ENCODE measurements at places on chromosomes 11 and 22.
A peak's percentile ranks its signal among the peaks of the same experiment; 100 is the strongest.

- DNase-seq, result no peak
Measured at GRCh38 chr11:132114185-132114584, 743.8 kb downstream of the NTM start.

DNA sequence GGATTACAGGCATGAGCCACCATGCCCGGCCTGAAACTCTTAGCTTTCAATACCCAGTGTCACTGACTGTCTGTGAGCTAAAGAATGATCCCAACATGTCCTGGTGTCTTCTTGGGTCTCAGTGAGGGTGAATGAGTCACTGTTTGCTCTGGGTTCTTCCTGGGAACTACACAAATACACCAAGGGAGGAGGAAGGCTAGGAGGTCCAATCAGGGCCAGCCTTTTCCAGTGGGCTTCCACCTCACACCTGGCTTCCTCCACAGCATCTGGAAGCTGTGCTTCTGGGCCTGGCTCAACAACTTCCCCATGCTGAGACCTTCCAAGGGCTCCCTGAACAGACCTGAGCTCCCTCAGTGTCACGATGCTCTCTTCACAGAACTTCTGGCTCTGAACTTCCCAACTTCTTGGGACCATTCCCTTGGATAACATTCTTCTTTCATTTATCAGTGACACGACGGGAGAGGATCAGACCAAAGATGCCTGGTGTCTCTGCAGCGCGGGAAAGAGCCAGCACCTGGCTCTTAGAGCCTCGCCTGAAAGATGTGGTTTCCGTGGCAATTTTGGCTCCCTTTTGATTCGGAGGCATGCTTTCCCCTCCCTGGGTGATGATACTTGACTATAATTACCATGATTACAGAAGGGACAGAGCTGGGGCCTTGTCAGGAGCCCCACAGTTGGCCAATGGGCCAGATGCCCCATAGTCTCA, 22.3 kb upstream of the CHRM4 start:
- DNase-seq, result no peak

GRCh38 chr11:67606492-67607295, at the start of gene NDUFV1:
TSS of gene NDUFV1 (plus strand) at chr11:67606936. CDS start at chr11:67607005, 69 bp downstream.
- DNase-seq, result peak; percentile 99

- no peak for DNase-seq
Measured at GRCh38 chr11:103942646-103943045, 93.8 kb upstream of the DDI1 start.

Data from activated naive CD4-positive, alpha-beta T cell treated with anti-CD3 and anti-CD28 coated beads, Interleukin-2, amount 50 U/mL, for 16 hours (primary cell).